ENCODE measurements at places on chromosomes 5 and 9.

DNA sequence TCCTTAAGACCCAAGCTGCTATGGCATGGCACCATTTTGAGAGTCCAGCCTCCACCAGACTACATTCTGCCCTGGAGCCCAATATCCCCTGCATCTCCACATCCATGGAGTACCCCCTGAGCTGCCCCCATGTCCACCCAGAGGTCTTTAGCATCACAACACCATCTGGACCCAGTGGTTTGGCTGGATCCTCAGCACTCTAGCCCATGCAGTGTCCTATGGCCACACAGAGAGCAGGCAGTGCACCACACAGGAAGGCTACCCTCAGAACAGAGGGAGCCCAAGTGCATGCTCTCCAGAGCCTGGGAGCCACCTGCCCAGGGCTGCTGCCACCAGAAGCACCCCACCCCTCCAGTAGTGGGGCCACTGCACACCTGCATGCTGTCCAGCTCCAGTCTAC is 18.6 kb upstream of the DAP start:
- no peak for DNase-seq

- DNase-seq, result no peak
Measured at GRCh38 chr9:35691757-35692301, 2.1 kb upstream of the TPM2 start.

DNA sequence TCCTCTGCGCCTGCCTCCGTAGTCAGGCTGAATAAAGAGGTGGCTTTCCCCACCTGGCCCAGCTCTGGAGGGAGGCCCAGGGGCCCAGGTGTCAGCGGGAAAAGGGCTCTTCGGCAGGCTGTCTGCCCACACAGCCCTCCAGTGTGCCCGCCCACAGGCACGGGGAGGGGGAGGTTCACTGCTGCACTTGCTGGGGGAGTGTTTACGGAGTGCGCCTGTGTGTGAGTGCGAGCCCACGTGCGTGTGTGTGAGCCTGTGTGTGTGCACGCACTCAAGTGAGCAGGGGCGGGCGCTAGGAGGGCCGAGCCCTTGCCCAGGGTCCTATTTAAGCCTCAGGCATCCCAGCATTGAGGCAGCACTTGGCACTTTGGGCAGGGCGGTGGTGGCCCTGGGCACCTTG is 10.9 kb downstream of the DNLZ start:
- no peak for DNase-seq

DNA sequence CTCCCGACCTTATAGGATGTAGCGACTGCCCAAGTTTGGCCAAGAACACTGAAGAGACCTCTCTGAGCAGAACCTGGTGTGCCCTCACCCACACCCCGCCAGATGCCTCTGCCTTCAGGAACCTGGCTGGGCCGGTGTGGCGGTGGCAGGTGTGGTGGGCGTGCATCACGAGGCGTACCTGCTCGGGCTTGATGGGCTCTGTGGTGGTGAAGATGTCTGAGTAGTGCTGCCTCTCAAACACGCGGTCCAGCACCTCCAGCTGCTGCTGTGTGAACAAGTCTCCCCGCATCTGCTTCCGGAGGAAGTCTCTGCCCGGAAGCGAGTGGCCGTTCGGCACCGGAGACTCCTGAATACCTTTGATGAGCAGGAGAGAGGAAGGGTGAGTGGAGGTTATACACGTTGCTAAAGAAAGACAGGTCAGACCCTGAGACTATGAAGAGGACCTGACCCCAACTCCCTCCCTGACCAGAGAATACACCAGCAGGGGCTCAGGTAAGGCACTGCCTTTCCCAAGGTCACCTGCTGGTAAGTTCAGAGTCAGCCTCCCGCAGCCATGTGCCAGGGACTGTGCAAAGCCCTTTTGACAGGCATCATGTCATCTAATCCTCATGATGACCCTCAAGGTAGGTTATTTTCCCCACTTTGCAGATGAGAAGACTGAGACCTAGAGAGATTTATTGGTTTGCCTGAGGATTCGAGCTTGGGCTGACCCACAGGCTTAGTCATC is 67.5 kb downstream of the PAX5 start:
- no peak for DNase-seq

DNA sequence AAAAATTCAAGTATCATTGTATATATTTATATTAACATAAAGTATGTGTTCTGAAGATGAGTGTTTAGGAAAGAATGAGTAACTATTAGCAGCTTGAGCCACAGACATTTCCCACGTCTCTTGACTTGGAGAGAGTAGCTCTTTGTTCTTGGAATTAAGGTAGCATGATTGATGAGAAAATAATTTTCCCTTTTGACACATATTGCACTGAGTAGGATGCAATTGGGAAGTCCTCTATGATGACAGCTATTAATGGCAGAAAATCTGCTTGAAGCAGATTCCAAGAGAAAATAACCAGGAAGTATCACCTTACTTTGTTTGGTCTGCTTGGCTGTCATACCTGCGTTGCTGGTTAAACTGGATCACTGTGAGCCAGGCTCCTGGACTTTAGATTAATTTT is 204.8 kb downstream of the TLE4 start:
- DNase-seq, result no peak

GRCh38 chr5:54388409-54388808 is 67.1 kb upstream of the HSPB3 start:
- DNase-seq, result no peak

DNA sequence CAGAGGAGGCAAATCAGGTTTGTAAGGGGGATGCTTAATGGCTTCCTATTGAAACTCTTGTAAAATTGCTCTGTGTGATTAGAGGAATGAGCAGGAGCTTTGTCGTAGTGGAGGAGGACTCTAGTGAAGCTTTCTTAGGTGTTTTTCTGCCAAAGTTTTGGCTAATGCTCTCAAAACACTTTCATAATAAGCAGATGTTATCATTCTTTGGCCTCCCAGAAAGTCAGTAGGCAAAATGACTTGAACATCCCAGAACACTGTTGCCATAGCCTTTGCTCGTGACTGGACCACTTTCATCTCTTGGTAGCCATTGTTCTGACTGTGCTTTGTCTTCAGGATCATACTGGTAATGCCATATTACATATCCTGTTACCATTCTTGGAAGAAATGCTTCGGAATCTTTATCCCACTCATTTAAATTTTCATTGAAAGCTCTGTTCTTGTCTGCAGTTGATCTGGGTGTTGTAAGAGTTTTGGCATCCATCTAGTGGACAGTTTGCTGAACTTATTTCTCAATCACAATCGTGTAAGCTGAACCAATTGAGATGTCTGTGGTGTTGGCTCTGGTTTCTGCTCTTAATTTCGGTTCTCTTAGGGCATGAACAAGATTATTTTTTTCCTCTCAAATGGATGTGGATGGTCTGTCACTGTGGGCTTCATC is 187.6 kb downstream of the COMMD10 start:
- no peak for DNase-seq

GRCh38 chr5:138954257-138955012 is 79.3 kb upstream of the LRRTM2 start:
- no peak for DNase-seq

- no peak for DNase-seq
Measured at GRCh38 chr9:15293804-15294316, 13.2 kb downstream of the TTC39B start.

- DNase-seq, result no peak
Measured at GRCh38 chr5:159708090-159708489, 208.2 kb upstream of the ADRA1B start.

All from progenitor cell of endocrine pancreas (in vitro differentiated cells).